ENCODE measurements at places on chromosomes 5 and 9.
A peak's percentile ranks its signal among the peaks of the same experiment; 100 is the strongest.

DNA sequence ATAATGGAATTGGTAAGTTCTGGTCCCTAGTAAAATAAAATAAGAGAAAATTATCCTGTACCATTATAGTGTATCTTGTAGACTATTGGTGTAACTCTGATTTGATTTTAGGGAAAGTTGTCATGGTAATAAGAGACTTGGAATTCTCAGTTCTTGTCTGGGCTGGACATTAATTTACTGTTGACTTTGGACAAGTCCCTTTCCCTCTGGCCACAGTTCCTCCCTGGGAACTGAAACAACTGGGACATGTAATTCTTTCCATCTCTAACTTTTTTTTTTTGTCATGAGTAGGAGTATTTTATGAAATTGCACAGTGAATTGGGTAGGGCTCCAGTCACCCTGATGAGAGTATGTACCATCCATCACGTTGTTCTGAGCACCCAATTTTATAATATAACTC is 15.0 kb downstream of the GLRA1 start:
- H3K27ac ChIP-seq: no peak overlapping the region
- no peaks in the 10 kb centered on the region for H3K4me1 ChIP-seq
- no peak overlapping the region for H3K4me3 ChIP-seq
- no peaks in the 10 kb centered on the region for H3K36me3 ChIP-seq
- DNase-seq: no peak
- peaks cover 7% of the 10 kb centered on the region for H3K27me3 ChIP-seq

DNA sequence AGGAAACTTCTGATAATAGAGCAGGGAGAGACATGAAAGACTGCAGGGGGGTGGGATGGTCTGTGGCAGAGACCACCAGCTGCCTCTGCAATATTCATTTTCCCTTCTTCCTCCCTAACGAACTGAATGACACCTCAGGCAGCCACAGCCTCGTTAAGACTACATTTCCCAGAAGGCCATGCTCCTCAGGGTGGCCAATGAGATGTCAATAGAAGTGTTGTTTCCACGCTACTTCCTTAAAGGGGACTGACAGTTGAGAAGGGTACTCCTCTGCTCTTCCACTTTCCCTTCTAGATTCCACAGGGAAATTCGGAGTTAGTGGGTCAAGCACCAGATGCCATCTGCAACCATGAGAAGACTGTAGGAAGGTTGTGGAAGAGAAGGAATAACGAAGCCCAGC is 52.0 kb upstream of the DAPK1 start:
- H3K27me3 ChIP-seq: no peaks in the 10 kb centered on the region
- H3K4me3 ChIP-seq: peak overlapping the region; percentile 50
- DNase-seq: no peak
- H3K27ac ChIP-seq: no peak overlapping the region

DNA sequence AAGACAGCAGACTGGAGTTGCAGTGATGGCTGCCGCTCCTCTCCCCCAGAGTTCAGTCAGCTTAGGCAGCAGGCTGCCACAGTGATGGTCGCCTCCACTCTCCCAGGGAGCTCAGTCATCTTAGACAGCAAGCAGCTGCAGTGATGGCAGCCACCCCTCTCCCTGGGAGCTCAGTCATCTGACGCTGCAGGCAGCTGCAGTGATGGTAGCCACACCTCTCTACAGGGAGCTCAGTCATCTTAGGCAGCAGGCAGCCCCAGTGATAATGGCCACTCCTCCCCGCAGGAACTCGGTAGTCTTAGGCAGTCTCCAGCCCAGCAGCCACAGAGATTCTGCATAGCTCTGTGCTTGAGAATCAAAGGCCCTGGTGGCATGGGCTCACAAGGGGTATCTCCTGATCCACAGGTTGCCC is 582.7 kb downstream of the DTWD2 start:
- DNase-seq: no peak
- peaks cover 4% of the 10 kb centered on the region for H3K27me3 ChIP-seq
- H3K4me3 ChIP-seq: no peak overlapping the region
- no peaks in the 10 kb centered on the region for H3K36me3 ChIP-seq
- no peaks in the 10 kb centered on the region for H3K4me1 ChIP-seq

DNA sequence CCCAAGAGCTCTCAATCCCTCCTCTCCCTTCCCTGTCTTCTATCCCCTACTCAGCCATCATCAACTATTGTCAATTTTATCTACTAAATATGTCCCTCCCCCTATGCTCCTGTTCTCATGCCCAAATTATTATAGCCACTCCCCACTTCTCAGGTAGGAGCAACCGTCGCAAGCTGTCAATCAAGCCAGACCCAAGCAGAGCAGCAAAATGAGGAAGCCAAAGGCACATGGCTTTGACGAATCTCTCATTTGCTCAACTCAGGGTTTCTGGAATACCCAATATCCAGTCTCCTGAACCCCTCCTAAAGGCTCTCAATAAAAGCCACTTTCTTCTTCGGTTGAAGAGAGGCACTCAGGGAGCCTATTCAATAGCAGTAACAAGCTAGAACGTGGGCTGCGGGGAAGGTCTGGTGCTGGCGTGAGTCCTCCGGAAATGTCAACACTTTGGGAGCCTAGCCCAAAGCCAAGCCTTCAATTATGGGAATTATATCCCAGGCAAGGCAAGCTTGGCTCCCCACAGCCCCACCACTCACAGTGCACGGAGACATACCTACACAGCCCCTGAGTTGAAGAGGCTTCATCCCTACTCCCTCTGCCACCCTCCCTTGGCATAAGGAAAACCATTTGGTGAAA is 47.7 kb downstream of the SIL1 start:
- no peak overlapping the region for H3K4me3 ChIP-seq
- H3K4me1 ChIP-seq: peaks cover 22% of the 10 kb centered on the region
- peak overlapping the region; percentile 7 for H3K27ac ChIP-seq
- H3K27me3 ChIP-seq: no peaks in the 10 kb centered on the region
- peaks cover 7% of the 10 kb centered on the region for H3K36me3 ChIP-seq

DNA sequence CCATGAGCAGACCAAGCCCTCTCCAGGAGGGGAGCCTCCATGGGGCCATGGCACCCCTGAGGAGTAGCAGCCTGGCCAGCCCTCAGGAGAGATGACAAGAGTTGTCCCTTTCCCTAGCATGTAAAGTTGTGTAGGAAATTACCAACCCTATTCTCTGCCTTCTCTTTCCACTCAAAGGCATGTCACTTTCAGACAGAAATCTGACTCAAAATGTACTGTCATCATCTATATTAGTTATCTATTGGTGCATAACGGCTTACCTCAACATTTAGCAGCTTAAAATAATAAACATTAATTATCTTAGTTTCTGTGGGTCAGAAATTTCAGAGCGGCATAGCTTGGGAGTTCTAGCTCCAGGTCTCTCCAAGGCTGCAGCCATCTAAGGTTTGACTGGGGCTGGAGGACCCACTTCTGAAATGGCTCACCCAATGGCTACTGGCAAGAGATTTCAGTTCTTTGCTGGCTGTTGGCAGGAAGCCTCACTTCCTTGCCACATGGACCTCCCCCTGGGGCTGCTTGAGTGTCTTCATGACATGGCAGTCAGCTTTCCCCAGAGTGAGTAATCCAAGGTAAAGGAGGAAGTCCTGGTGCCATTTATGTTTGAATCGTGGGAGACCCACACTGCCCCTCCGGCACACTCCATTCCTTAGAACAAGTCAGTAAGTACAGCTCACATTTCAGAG is 632.3 kb downstream of the CCDC171 start:
- H3K4me1 ChIP-seq: no peaks in the 10 kb centered on the region
- no peaks in the 10 kb centered on the region for H3K36me3 ChIP-seq
- H3K27ac ChIP-seq: no peak overlapping the region
- no peak for DNase-seq

DNA sequence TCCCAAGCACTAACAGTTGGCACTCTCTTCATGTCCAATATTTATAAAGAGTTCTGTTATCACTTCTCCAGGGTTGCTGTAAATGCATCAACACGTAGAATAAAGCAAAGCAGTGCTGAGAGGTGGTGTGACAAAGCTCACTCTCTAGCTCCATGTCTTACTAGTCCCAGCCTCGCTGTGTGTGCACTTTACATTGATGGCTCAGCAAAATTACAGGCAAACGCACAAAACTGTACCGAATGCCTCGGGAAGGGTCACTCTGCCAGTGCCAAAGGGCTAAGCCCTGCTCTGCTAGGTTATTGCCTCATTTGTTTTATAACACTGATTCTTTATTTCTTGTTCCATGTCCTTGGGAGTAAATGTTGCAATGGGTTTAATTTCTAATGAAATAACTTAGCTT is 1005.9 kb upstream of the WWC1 start:
- H3K4me3 ChIP-seq: no peak overlapping the region
- H3K27ac ChIP-seq: no peak overlapping the region
- H3K27me3 ChIP-seq: no peaks in the 10 kb centered on the region
- DNase-seq: no peak

DNA sequence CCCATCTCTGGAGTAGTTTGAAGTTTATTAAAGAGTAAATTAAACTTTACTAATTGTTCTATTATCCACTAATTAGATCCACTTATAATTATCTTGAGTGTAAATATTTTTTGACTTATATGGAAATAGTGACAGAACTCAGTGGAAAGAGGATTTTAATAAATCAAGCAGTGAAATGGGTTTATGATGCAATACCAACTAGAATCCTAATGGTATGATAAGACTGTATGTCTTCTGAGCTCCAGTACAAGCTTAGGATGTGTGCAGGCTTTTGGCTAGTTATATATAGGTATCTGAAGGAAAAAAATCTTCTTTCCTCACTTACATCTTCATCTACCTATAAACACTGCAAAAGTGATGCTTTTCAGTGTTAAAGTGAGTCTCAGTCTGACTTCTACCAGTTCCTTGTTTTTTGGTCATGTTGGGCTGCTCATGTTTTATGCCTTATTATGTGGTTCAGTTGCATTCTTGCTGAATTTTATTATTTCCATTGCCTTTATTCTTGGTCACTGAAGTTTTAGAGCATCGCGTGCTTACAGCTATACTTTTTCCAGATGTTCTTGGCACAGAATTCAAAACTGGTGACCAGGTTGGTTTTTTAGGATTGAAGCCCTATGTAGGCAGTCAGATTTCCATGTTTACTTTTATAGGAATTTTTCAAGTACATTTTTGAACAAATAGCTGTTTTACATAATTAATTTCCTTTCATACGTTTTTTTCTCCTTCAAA is 30.5 kb downstream of the XRCC4 start:
- no peak overlapping the region for H3K4me3 ChIP-seq
- H3K27me3 ChIP-seq: no peaks in the 10 kb centered on the region
- no peaks in the 10 kb centered on the region for H3K4me1 ChIP-seq
- no peak for DNase-seq
- no peak overlapping the region for H3K27ac ChIP-seq

GRCh38 chr9:3035579-3036332 is 191.9 kb upstream of the PUM3 start:
- no peaks in the 10 kb centered on the region for H3K4me1 ChIP-seq
- H3K36me3 ChIP-seq: no peaks in the 10 kb centered on the region
- no peak overlapping the region for H3K4me3 ChIP-seq

- DNase-seq: no peak
- H3K4me1 ChIP-seq: peaks cover 2% of the 10 kb centered on the region
- H3K27ac ChIP-seq: no peak overlapping the region
- H3K36me3 ChIP-seq: peaks cover 6% of the 10 kb centered on the region
- H3K27me3 ChIP-seq: no peaks in the 10 kb centered on the region
These were observed 297.3 kb downstream of the NR3C1 start for GRCh38 chr5:143106174-143106573.

DNA sequence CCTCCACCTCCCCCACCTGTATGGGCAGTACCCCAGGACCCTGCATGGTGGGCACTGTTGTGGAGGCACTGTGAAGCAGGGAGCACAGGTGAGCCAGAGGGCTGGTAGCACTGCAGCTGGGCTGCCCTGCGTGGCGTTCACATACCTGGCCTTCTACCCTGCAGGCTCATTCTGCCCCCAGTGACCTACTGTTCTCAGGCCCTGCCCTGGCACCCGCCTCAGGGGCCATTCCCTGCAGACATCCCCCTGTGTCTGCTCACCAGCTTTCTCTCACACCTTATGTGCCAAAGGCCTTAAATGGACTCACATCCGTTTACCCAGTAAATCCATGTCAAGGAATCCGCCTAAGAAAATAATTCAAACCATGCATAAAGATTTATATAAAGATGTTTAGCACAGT is 196.5 kb downstream of the CRB2 start:
- H3K27me3 ChIP-seq: no peaks in the 10 kb centered on the region
- peaks cover 25% of the 10 kb centered on the region for H3K36me3 ChIP-seq
- DNase-seq: no peak
- no peak overlapping the region for H3K27ac ChIP-seq
- no peak overlapping the region for H3K4me3 ChIP-seq

GRCh38 chr9:120876842-120877240 is at the start of gene PHF19:
TSS of gene PHF19 (minus strand) at chr9:120877188. CDS start at chr9:120874741, 2,447 bp downstream.
- H3K4me3 ChIP-seq: peak within 1 kb of the TSS; percentile 87
- peaks cover 32% of the 10 kb centered on the region for H3K4me1 ChIP-seq

- no peaks in the 10 kb centered on the region for H3K27me3 ChIP-seq
- H3K4me1 ChIP-seq: no peaks in the 10 kb centered on the region
These were observed 603.3 kb downstream of the EFNA5 start for GRCh38 chr5:107067395-107067794.

GRCh38 chr9:38276771-38277439 is 115.6 kb upstream of the ALDH1B1 start:
- peaks cover 2% of the 10 kb centered on the region for H3K4me1 ChIP-seq
- no peaks in the 10 kb centered on the region for H3K36me3 ChIP-seq
- H3K27me3 ChIP-seq: peaks cover 18% of the 10 kb centered on the region
- no peak overlapping the region for H3K4me3 ChIP-seq
- no peak overlapping the region for H3K27ac ChIP-seq

DNA sequence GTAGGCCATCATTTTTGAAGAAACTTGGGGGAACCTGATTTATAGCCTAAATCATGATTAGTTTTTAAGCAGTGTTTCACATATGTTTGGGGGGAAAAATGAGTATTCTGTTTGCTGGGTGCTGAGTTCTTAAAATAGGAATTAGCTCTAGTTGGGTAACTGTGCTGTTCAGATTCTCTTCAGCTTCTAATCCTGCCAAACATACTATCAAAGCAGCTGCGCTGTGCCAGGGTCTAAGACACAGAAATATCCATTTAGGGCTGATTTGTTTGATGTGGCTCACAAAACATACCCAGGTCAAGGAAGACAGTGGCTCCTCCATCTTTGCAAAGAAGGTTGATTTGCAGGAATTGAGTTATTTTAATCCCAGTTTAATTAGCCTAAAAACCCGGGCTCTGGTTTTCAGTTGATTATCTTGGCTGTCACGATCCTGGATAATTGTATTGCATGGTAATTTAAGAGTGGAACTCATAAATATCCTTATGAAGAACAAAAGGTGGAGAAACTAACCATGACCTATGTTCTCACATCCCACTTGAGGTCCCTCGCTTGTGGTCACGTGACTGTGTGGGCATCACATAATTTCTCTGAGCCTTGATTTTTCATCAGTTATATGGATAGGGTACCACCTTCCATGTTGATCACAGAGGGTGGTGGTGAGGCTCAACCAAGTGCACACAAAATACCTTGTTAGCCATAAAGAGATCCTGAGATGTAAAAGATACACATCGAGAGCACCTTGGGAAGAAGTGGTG is 18.7 kb downstream of the CYFIP2 start:
- no peak for DNase-seq
- no peak overlapping the region for H3K4me3 ChIP-seq
- peak overlapping the region; percentile 74 for H3K27ac ChIP-seq
- no peaks in the 10 kb centered on the region for H3K27me3 ChIP-seq
- peaks cover 44% of the 10 kb centered on the region for H3K4me1 ChIP-seq
- H3K36me3 ChIP-seq: peaks cover 29% of the 10 kb centered on the region
